ENCODE measurements at places on chromosomes 13 and 19. TPM values are rescaled to one million over a fixed set of nuclear protein-coding genes. Genes with fewer than 3 reads are reported as not detected.

PEX11G gene
- 1.9 TPM for total RNA-seq

FARP1 gene
- total RNA-seq: 71.3 TPM

TPP2 gene
- 31.0 TPM for total RNA-seq

SLITRK5 gene
- total RNA-seq: 0.05 TPM

ZSCAN22 gene
- 2.1 TPM for total RNA-seq

ZSCAN18 gene
- total RNA-seq: 71.7 TPM

ACTN4 gene
- total RNA-seq: 190 TPM

VMAC gene
- total RNA-seq: 2.4 TPM

NLRP7 gene
- not detected for total RNA-seq

ANKRD24 gene
- total RNA-seq: 1.6 TPM

HCN2 gene
- total RNA-seq: 12.0 TPM

KIR3DL1 gene
- total RNA-seq: not detected

NHLRC3 gene
- total RNA-seq: 13.2 TPM

UBL3 gene
- 24.1 TPM for total RNA-seq

ZNF579 gene
- total RNA-seq: 12.2 TPM

FXYD7 gene
- not detected for total RNA-seq

ZNF611 gene
- 6.8 TPM for total RNA-seq

KLK2 gene
- not detected for total RNA-seq

TRIM28 gene
- total RNA-seq: 140 TPM

SHFL gene
- 9.4 TPM for total RNA-seq

TSSK6 gene
- 1.2 TPM for total RNA-seq

SH3GL1 gene
- 22.0 TPM for total RNA-seq

ZNF681 gene
- 0.38 TPM for total RNA-seq

PSG1 gene
- total RNA-seq: not detected

ZNF208 gene
- total RNA-seq: 31.4 TPM

TEX26 gene
- total RNA-seq: not detected

SHISA7 gene
- total RNA-seq: not detected

GPR18 gene
- not detected for total RNA-seq

THSD1 gene
- 6.8 TPM for total RNA-seq

PODNL1 gene
- total RNA-seq: 3.5 TPM

TUBA3C gene
- not detected for total RNA-seq

CPB2 gene
- total RNA-seq: not detected

NFIX gene
- total RNA-seq: 123 TPM

MEF2B gene
- 0.67 TPM for total RNA-seq

FXYD5 gene
- total RNA-seq: 19.0 TPM

FPR3 gene
- total RNA-seq: 3.2 TPM

HIPK4 gene
- 0.08 TPM for total RNA-seq

PDX1 gene
- total RNA-seq: not detected

LILRB2 gene
- 2.8 TPM for total RNA-seq

EEF2 gene
- 1,625 TPM for total RNA-seq

SCGB2B2 gene
- total RNA-seq: 1.2 TPM

CYP4F11 gene
- 0.81 TPM for total RNA-seq

OR4F17 gene
- total RNA-seq: not detected

HSH2D gene
- total RNA-seq: 0.32 TPM

CBY2 gene
- total RNA-seq: not detected

RASAL3 gene
- 1.7 TPM for total RNA-seq

USE1 gene
- total RNA-seq: 29.1 TPM

HSPB6 gene
- 863 TPM for total RNA-seq

ZNF99 gene
- 0.11 TPM for total RNA-seq

ZNF136 gene
- total RNA-seq: 3.0 TPM

ZNF575 gene
- total RNA-seq: 1.7 TPM
